Stimulated activated naive CD8-positive, alpha-beta T cell treated with anti-CD3 and anti-CD28 coated beads, Interleukin-15, amount 100 ng/mL, for 72 hours (primary cell): ENCODE measurements at places on chromosomes 2 and 18.

GRCh38 chr2:224211791-224212190 lies 172.7 kb upstream of the SERPINE2 start:
- no peak for DNase-seq

GRCh38 chr2:9262671-9263171 lies 56.1 kb downstream of the ASAP2 start:
- no peak for DNase-seq

GRCh38 chr2:10773821-10774341 lies 38.7 kb downstream of the PDIA6 start:
- DNase-seq = no peak

- DNase-seq = no peak
Measured at GRCh38 chr2:12223732-12224131, 477.3 kb downstream of the LPIN1 start.

- no peak for DNase-seq
Measured at GRCh38 chr2:85682378-85682777, 11.8 kb upstream of the GNLY start.

GRCh38 chr2:155125585-155126230 lies 427.2 kb downstream of the KCNJ3 start:
- no peak for DNase-seq

DNA sequence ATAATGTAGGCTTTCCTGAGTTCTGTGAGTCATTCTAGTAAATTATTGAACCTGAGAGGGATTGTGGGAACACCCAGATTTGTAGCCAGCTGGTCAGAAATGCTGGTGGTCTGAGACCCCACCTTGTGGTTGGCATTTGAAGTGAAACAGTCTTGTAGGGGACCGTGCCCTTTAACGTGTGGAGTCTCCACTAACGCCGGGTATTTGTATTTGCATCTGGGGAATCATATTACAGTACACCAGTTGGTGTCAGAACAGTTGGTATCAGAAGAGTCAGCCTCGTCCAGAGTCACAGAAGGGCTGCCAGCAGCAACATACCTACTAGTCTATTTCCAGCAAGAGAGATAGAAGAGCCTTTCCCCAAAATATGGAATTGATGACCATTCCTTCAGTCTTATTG lies 38.3 kb upstream of the PTPN4 start:
- no peak for DNase-seq

GRCh38 chr18:75810961-75811551 lies 383.6 kb upstream of the SMIM21 start:
- DNase-seq = no peak

- DNase-seq = no peak
Measured at GRCh38 chr2:3447789-3448317, 68.4 kb downstream of the TRAPPC12 start.

DNA sequence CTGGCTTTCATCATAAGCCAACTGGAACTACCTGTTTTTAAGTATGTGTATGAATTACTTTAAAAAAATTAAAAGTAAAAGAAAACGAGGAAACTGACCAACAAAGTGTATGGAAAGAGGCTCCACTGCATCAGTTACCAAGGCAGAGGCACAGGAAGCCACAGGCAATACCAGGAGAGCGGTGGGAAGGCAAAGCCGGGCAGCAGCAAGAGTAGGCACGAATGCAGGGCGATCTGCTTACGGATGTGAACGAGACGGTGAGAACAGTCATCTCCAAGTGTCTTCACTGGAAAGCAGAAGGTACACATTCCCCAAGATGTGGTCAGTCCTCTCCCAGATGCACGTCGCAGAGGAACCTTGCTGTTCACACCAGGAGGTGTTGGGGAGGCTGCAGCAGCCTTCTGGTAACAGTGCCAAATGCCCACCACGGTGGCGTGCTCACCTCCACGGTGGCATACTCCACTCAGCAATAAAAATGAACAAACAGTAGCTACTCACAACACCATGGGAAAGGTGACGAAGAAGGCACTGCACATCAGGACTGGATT lies 43.1 kb downstream of the HS6ST1 start:
- DNase-seq = no peak

- peak; percentile 14 for DNase-seq
Measured at GRCh38 chr2:234164493-234165413, 114.3 kb downstream of the SPP2 start.

GRCh38 chr2:240143801-240144648 lies 3.6 kb upstream of the OTOS start:
- peak; percentile 78 for DNase-seq

DNA sequence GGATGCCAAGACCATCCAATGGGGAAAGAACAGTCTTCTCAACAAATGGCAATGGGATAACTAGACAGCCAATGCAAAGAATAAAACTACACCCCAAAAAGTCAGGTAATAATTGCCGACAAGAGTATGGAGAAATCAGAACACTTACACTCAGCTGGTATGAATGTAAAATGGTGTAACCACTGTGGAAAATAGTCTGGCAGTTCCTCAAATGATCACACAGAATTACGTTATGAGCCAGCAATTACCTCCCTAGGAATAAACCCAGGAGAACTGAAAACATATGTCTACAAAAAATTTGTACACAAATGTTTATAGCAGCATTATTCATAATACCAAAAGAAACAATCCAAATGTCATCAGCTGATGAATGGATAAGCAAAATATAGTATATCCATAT lies 8.8 kb downstream of the IWS1 start:
- DNase-seq = no peak

DNA sequence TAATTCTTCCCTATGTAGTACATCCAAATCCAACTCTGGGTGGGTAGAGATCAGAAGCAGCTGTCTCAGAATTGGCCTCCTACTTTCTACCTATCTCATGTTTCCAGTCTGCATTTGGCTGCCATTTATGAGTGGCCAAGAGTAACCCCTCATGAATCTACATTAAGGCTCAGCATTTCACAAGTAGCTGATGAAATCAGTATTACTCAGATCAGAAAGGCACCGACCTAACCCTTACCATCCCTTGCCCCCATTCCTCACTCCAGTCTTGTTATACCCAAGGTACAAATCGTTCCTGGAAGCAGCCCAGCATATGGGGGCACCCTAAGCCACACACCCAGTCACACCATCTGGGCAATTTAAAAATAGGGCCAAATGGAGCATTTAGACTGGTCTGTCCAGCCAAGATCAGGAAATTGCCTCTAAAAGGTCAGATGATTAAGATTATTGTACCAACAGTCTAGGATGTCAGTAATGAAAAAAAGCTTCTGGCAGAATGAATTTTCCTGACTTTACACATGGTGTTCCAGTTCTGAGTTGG lies 37.1 kb downstream of the CD28 start:
- DNase-seq = no peak

- DNase-seq = no peak
Measured at GRCh38 chr2:152693033-152693432, 24.2 kb downstream of the PRPF40A start.

- DNase-seq = no peak
Measured at GRCh38 chr2:75556679-75557366, 3.9 kb downstream of the EVA1A start.

- DNase-seq = no peak
Measured at GRCh38 chr2:200756618-200757321, 54.9 kb upstream of the BZW1 start.

- no peak for DNase-seq
Measured at GRCh38 chr2:29951576-29951975, 30.2 kb upstream of the ALK start.

GRCh38 chr2:238698451-238699306 lies 149.2 kb upstream of the TWIST2 start:
- no peak for DNase-seq

DNA sequence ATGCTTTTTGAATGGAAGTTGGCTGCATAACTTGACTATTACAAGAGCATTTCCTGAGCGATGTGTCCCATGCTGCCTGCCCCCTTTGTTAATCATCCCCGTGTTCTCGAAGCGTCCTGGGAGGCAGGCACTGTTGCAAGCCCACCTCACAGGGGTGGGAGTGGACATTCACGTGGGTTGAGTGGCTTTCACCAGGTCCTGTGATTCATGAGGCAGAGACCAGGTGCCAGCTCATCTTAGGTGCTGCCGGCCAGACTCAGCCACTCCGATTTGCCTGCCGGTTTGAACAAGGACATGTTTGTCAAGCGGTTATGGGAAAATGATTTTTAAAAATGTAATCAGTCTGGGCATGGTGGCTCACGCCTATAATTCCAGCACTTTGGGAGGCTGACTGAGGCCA lies 112.5 kb downstream of the ZNF532 start:
- DNase-seq = no peak
